ENCODE measurements at places on chromosomes 7 and 10.

DNA sequence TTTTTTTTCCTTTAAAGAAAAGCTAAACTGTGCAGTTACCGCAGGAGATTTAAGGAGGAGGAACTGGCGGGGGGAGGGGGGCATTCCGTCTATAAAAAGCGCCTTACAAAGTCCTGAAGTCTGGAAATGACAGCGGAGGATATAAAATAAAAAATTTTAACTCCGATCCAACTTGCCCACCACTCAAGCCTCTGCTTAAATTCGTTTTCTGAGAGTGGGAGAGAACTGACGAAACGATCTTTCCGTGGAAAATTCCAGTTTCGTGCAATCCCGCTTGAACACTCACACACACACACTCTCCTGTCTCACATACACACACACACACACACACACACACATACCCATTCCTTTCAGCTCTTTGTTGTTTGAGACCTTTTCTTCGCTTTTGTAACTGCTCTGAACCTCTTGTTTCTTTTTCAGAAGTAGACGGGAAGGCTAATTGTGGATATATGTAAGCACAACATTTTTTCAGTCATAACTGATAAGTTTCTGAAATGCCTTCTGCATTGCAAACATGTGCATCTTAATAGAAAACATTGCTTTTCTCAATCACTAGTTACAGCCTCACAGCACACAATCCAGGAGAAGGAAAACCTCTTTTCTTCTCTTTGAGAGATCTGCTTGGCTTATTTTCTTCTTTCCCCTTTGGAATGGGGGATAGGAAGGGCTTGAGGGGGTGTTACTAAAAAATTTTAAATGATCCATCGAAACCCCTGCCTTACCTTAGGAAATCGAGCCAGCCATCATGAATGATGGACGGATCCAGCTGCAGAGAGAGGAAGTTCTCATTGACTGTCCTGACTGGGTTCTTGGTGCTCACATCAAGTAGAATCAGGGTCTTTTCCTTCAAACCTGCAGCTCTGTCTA, 628 bp downstream of the HPSE2 start:
- DNase-seq = no peak

DNA sequence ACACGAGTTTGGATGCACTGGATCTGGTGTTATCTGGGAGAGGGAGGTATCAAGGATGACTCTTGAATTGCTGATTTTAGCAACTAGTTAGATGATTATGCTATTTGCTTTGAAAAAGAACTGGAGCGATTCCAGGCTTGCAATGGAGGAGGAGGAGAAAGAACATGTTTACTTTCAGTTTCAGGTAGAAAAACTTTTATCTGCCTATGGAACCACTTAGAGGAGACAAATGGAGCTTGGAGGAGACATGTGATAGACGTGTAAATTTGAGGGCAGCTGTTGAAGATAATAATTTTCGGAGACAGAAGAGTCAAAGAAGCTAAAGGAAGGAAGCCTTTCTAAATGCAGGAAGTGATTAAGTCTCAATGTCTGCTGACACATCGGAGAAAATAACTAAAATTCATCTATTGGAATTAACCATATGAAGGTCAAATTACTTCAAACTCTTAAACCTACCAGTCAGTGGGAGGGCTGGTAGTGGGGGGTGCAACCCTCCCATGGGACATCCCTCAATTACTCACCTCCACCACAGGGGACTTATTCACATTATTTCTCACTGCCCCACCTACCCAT, 56.4 kb upstream of the GNAI1 start:
- no peak for DNase-seq

DNA sequence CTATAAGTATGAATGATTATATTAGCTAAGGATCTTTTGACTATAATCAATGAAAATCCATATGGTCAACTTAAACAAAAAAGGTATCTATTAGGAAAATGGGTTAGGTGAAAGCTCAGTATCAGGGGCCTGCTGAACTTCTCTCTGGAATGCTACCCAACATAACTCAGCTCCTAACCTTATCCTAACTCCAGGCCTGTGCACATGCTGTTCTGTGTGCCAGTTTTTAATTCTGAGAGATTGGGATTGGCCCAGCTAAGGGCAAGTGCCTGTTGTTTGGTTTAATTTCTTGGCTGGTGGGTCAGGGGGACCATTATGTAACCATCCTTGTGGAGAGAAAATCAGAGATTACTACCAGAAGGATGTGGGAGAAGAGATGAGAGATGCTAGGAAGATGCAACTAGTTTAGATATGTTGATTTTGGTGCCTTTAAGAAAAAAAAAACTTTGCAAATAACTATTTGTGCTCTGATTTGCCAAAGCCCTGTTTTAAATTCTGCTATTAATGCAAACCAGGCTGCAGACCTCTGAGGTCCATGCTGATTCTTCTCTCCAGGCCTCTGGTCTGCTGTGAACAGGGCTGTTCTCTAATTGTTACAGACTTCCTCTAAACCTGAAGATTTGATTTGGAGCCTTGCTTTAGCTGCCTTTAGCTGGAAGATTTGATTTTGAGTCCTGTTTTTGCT, 23.9 kb upstream of the HDAC9 start:
- DNase-seq = no peak

- no peak for DNase-seq
Measured at GRCh38 chr7:114217026-114217806, 197.4 kb upstream of the FOXP2 start.

- no peak for DNase-seq
Measured at GRCh38 chr10:121624836-121625486, 26.7 kb upstream of the FGFR2 start.

GRCh38 chr10:8365935-8366911, 311.7 kb downstream of the GATA3 start:
- DNase-seq = peak; percentile 4

Data from CD4-positive, alpha-beta T cell (primary cell).